ENCODE measurements at places on chromosomes 5 and 9.

DNA sequence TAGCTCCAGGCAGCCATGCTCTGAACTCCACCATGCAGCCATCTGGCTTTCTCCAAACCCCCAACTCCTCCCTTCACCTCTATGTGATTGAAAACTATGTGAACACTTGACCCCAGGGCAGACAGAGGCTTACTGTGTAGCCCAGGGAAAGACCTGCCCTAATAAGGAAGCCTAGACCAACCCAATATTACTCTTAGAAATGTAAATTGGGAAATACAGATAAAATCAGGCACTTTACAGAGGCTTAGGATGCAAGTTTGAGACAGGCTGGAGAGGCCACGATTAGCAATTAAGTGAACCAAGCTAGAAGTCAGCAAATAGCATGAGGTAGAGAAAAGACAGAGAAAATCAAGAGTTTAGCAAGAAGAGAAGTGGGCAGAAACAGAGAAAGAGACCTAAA is 141.7 kb upstream of the ABCA1 start:
- no peak for DNase-seq

GRCh38 chr5:112142769-112143270 is 276.3 kb downstream of the EPB41L4A start:
- DNase-seq = peak; percentile 87

- no peak for DNase-seq
These were observed 73.6 kb downstream of the USP20 start for GRCh38 chr9:129908906-129909305.

- DNase-seq = no peak
These were observed 6.7 kb downstream of the CORO2A start for GRCh38 chr9:98185611-98186171.

GRCh38 chr5:95384485-95385213 is 6.5 kb upstream of the FAM81B start:
- no peak for DNase-seq

DNA sequence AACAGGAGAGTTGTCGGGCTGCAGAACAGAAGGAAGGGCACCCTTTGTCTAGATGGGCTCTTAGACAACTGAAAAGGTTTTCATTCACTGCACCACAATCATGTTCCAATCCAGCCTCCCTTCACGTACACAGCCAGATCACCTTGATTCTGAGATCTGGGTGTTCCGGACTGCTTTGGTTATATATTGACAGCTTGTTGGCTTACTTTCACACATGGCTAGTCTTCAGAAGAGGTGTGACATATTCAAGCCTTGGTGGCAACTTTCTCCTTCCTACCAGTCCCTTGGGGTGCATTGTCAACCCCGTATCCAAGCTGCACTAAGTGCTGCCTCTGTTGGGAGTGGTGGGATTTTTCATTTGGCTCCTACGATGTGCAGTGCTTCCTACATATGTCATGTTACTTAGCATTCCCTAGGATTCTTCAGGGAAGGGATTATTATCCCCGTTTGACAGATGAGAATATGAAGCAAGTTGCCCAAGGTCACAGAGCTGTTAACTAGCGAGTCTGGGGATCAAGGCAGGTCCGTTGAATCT is 100.6 kb downstream of the LIFR start:
- DNase-seq = no peak

- DNase-seq = no peak
These were observed 132.9 kb downstream of the NFIB start for GRCh38 chr9:14180960-14181537.

GRCh38 chr5:59724482-59725391 is 168.8 kb downstream of the PDE4D start:
- peak; percentile 61 for DNase-seq

DNA sequence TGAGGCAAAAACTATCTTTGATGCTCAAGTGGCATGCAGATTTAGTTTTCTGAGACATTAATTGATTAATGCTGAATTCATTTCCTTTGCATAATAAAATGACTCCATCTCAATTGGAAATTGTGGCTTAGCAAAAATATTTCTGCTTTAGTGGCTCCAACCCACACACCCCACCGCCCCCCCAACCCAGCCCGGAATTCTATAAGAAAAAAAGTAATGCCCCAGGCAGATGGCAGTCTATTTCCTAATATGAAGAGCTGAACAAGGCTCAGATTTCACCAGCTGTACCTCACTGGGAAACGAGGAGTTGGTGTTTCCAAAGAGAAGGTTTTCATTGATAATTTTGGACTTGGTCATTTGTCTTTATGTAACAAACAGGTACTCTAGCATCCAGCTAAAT is 182.1 kb downstream of the FBN2 start:
- no peak for DNase-seq

DNA sequence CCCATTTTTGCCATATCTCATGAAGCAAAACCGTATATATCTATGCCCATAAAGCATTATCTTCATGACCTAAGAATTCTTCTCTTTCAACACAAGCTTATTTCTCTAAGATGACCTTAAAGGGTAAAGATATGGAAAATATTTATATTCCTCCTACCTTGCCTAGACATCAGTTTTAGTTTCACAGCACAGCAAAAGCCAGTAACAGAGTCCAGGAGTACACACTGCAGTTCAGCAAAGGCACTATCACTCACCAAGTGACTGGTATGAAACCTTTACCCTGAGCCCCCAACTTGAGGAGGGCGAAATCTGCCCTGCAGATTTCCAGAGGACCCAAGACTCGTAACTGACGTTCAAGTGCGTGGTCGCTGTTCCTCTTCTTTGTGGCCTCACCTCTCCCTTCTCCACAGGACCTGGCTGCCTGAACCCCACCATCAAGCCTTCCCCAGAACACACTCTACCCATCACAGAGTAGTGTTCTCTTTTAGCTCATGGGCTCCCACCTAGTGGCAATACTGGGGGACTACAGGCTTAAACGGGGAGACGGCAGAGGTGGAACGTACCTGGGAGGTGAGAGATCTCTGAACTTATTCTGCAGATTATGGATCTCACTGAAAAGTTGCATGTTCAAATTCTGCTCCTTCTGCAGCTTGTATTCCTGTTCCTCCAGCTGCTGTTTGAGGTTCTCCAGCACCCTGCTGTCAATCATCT is 141.0 kb downstream of the CDK5RAP2 start:
- DNase-seq = no peak

DNA sequence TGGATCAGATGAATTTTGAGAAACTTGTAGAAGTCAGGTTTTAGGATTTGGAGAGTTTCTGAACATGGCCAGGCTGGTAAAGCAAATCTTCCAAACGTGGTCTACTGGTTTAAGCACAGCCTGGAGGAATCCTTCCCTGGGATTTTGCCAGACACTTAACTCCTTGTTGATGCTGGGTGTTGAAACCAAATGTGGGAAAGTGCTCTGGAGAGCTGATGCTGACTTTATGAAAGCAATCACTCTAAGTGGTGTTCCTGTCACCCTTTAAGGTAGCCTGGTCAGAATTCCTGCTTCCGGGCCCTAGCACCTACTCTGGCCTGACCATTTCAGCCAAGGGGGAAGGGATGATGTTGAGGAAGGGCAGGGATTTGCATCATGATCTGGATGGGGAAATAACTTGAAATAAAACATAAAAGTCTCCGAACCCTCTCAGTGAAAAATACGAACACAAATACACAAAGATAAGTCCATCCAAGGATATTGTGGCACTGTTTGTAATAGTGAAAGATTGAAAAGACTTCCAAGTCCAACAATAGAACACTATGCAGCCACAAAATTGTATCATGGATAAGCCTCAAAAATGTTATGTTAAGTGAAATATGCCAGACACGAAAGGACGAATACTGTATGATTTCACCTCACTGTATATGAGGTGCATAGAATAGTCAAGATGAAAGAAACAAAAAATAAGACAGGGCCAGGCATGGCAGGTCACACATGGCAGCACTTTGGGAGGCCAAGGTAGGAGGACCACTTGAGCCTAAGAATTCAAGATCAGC is 57.7 kb downstream of the PDE6A start:
- DNase-seq = no peak

DNA sequence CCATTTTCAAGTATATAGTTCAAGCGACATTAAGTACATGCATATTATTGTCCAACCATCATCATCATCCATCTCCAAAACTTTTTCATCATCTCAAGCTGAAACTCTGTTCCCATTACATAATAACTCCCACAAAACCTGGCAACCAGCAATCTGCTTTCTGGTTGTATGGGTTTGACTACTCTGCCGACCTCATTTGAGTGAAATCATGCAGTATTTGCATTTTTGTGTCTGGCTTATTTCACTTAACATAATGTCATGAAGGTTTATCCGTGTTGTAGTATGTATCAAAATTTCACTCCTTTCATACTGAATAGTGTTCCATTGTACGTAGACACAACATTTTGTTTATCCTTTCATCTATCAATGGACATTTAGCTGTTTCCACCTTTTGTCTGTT is 74.8 kb downstream of the SGCD start:
- DNase-seq = no peak

DNA sequence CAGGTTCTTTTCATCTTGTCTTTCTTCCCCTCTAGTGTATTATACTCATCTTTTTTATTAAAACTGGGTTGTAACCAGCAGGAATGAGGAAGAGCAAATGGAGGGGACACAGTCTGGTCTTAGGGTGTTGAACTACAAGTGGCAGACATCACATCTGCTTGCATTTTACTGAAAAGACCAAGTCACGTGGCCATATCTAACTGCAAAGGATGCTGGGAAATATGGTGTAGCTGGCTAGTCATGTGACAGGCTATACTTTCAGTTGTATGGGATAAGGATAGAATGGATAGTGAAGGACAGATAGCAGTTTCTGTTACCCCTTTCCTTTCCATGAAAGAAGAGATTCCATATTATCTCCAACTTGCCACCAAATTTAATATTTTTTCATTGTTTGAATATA is 13.0 kb upstream of the FGD3 start:
- no peak for DNase-seq

DNA sequence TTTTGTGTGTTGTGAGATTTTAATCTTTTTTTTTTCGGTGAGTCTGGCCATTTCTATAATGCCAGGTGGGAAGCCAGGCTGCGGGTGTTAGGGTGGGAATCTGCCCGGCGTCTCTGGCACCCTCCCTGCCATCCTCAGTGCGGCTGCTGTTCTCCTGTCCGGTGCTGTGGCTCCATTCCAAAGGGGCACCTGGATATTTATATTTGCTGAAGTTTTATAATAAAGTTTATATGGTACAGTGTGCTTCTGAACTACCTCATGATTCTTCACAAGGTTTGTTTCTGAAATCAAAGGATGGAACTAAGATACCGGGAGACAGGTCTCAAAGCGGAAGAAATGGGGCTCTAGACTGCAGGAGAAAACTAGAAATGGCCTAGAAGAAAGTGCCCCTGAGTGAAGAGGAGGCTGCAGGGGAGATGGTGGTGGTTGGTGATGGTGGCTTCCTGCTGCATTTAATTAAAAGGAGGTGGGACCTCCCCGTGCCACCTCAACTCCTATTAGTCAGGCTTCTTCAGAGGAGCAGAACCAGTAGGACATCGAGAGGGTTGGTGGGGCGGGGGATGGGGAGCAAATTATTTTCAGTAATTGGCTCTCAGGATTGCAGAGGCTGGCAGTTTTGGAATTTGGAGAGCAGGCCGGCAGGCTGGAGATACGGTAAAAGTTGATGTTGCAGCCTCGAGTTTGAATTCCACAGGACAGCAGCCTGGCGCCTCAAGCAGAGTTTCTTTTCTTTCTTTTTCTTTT is 102.2 kb upstream of the ICE1 start:
- DNase-seq = no peak

DNA sequence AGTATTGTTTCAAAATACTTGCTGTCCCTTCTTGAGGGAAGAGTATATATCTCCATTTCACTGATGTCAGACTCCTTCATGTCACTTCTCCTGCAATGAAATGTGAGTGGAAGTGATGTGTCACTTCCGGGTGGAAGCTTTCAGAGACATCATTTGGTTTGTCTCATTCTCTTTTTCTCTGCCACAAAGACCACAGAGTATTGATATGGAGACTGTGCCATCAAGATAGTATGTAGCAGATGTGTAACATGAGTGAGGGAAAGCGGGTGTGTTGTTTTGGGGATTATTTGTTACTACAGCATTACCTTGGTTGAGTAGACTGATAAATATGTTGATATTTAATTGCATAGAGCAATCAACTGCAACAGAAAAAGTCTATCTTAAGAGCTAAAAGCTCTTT is 169.8 kb downstream of the FBXL7 start:
- no peak for DNase-seq

GRCh38 chr9:14678776-14679175 is 14.5 kb downstream of the ZDHHC21 start:
- no peak for DNase-seq

GRCh38 chr9:105066275-105066865 is 138.4 kb upstream of the ABCA1 start:
- DNase-seq = peak; percentile 82

DNA sequence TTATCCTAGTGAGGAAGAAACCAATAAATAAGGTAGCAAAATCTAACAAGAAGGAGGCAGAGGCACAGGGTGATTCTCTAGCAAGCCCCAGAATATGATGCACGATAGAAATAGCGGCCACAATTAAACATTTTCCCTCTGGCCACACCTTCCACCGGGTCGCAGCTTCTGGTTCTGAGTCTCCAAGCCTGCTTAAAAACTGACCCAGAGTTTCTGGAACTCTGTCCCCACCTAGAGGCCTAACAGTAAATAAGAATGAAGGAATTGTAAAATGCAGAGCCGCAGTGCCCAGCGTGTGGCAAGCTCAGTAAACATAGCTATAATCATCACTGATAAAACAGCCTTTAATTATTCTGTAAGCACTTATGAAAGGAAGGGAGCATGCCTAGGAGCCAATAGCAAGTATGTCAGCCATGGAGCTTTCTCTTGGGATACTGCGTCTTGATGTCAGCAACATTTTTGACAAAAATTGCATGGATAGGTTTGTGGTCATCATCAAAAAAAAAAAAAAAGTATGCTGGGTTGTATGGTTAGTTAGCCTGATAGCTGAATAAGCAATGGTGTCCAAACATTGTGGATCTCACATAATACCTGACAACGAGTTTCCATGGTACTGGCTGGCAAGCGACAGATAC is 465.5 kb downstream of the DNAH5 start:
- peak; percentile 39 for DNase-seq

- DNase-seq = no peak
These were observed 215.2 kb downstream of the CRB2 start for GRCh38 chr9:123571240-123571639.

GRCh38 chr5:88269222-88269771 is 652 bp upstream of the TMEM161B start:
- DNase-seq = peak; percentile 22

DNA sequence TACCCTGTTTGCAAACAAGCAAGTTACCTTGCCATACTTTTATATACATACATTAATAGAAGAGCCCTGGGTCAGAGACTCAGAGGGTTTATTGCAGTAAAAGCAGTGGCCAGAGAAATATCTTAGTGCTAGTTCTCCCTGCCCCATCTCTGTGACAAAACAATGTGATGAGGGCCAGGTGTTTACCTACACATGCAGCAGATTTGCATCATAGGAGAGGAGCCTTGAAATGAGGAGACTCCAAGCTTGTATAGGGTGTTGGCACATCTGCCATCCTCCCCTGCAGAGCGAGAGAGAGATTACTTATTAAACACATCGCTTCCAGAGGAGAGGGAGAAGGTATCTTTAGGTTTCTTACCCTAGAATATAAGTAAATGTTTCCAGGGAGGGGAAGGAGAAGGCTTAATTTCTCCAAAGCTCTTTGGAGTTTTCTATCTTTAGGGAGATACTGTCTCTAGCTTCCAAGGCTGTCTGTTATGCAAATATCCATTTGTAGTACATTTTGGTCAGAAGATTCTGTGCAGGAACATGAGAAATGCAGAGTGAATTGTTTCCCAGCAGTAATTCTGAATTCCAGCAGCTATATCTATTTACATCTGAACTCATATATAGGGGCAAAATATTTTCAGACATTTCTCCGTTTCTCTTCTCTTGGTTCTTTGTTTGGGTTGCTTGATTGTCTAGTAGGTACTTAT is 15.7 kb downstream of the FER start:
- DNase-seq = no peak

- no peak for DNase-seq
These were observed 189.5 kb downstream of the BRINP1 start for GRCh38 chr9:119179701-119180100.

GRCh38 chr5:115583474-115583873 is 18.8 kb downstream of the TICAM2 start:
- DNase-seq = peak; percentile 13
